ENCODE measurements at places on chromosomes 3 and 15.
A peak's percentile ranks its signal among the peaks of the same experiment; 100 is the strongest.

GRCh38 chr3:39638301-39638700 is 170.8 kb downstream of the MOBP start:
- no peak for DNase-seq

- DNase-seq, result no peak
Measured at GRCh38 chr15:60660290-60661051, 181.5 kb upstream of the ICE2 start.

DNA sequence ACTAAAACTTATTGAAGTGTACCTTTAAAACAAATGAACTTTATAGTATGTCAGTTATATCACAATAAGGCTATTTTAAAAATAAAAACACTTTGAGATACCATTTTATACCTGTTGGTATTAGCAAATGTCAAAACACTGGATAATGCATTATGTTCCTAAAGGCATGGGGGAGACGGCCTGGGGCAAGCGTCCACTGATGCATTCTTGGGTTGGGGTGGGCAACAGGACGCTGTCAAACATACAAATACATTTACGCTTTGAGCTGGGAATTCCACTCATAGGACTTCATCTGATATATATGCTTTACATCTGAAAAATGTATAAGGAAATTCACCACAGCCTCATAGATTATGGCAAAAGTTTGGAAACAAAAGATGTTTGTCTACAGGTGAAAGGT is 7.6 kb upstream of the GATA2 start:
- no peak for DNase-seq

DNA sequence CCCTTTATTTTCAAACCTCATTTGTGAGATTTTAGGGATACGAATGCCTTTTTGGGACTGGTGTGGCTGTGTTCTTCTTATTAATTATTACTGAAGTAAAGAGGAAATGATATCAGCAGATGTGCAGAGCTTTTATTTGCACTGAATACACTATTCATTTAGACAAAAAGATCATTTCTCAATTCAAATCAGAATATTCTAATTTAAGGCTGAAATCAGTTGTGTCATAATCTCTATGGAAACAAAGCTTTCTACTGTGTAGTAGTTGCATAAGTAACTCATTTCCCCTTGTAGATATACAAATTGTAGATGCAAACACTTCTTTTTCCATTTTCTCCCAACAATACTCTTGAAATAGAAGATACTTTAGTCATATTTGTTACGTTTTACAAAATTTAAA is 56.0 kb downstream of the PDE8A start:
- no peak for DNase-seq

- no peak for DNase-seq
Measured at GRCh38 chr3:124491875-124492274, 238.4 kb upstream of the UMPS start.

- DNase-seq, result peak; percentile 27
Measured at GRCh38 chr3:197501496-197501878, 54.3 kb downstream of the BDH1 start.

DNA sequence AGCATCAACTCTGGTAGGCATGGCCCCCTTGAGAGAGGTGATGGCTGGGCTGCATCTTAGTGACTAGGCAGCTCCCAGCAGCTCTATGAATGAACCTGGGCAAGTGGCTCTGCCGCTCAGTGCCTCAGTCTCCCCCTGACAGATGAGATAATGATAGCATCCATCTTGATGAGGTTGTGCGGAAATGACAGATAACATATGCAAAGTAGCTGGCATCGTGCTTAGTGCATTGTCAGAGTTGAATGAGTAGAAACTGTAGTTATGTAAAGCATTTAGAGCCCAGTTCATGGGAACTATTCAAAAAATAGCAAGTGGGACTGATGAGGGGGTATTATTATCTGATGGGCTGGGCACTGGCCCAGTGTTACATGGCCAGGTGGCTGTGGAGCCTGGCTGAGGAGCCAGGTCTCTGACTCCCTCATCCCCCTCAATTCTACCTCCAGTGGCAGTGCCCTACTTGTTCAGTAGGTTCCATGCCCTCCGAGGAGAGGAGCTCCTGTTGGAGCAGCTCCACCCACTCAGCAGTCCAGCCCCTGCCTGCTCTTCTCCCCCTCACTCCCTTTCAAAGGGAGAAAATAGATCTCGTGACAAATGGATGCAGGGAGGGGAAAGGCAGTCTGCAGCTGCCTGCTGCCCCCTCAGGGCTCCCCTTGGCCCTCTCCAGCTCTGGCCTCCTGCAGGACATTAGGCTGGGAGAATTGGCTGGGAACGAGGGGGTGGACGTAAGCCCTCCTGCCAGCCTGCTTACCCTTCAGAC is 6.6 kb downstream of the PRKCD start:
- no peak for DNase-seq

- DNase-seq, result no peak
Measured at GRCh38 chr15:72340366-72340765, 20.4 kb upstream of the CELF6 start.

DNA sequence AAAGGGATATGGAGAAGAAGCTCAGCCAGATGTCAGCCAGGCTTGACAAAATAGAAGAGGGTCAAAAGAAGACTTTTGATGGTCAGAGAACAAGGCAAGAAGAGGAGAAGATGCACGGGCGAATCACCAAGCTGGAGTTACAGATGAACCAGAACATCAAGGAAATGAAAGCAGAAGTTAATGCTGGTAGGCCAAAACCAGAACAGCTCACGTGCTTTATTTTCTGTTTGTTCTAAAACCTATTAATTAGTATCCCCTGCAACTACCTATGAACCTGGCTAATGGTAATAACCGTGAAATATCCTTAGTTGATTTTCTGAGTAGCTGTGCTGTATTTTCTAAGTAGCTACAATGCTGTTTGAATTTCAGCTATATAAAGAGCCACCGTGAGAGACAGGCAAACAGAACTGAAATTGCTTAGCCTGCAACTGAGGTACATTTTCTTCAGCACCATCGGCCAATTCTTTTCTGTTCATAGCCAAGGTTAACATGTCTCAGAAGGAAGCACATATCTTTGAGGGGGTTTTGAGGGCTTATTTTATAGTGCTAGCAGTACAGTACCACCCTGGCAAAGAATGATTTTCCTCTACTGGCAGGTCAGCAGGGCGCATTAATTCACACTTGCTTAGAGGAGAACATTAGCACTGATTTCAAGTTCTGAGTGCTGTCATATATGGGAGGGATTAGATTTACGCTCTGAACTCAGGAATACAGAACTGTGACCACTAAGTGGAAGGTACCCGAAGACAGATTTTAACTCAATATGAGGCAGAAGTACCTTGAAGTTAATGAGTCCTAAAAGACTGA is 78.9 kb downstream of the FAM81A start:
- DNase-seq, result no peak

GRCh38 chr3:177197041-177197726 is at the start of gene TBL1XR1:
TBL1XR1 (minus strand) TSS chr3:177197482; CDS start chr3:177064977, 132,505 bp downstream.
- DNase-seq, result peak; percentile 90

DNA sequence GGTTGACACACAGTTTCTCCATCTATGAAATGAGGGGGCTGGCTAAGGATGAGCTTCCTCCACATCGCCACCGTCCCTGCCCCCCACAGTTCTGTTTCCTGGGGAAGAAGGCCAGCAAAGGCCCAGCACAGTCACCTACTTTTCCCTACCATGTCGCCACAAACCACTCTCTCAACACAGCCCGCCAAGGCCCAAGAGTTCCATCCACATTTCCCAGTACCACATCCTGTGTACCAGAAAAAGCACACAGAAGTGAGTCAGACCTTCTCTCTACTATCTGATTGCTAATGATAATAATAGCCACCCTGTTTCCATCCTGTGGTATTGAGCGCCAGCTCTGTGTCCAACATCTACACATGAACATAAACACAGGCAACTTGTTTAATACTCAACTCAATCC is 30.3 kb upstream of the C15orf39 start:
- peak; percentile 61 for DNase-seq

DNA sequence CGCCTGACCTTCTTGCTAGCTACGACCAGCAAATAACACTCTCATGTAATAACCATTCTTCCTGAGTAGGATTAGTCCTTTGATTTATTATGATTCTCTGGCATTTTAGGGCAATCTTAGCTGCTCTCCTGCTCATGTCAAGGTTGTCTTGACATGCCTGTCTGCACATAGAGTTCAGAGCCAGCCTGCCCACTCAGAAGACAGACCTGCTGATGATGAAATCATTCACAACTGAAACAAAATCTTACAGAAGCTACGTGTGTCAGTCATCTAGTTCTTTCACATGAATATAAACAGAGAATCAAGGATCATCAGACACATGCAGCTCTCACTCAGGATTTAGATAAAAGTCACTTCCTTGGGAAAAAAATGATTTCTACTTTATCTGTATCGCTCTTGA is 173.6 kb upstream of the LYSMD4 start:
- DNase-seq, result no peak

- no peak for DNase-seq
Measured at GRCh38 chr15:25969886-25970285, 106.8 kb upstream of the ATP10A start.

DNA sequence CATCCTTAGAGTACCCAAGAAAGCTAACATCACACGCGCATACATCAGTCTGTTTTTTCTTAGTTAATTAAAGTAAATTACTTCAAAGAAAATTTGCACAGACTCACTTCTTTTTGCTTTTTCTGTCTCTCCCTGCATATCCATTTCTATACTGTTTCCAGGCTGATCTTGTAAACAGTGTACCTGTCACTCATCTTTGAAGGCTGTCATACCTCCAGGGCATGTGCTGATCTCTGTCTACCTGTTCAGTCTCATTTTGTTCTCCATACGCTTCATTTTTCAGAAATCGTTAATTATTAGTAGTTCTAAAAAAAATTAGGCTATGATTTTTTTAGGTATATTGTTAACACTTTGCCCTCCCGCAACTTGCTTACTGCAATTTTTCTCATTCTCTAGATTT is 313.9 kb upstream of the ROBO2 start:
- DNase-seq, result no peak

DNA sequence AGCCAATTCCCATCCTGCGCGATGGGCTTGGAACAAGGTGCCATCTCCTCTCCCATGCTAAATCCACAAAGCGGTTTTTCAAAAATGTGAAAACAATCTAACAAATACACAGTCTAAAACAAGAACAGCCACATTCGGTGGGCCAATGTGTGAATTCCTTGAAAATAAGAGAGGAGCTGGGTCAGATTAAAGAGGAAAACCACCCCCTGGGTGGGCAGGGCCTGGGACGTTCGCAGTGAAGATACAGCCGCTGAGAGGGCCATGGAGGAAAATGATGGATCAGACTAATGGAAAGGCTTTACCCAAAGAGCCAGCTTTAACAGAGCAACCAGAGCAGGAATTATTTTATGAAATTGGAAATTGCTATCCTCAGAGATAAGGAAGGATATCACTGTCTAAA is 27.4 kb downstream of the PRR20G start:
- DNase-seq, result no peak

- DNase-seq, result peak; percentile 70
Measured at GRCh38 chr3:33061782-33062181, 35.2 kb downstream of the GLB1 start.

- DNase-seq, result no peak
Measured at GRCh38 chr3:55518451-55518850, 31.3 kb upstream of the WNT5A start.

DNA sequence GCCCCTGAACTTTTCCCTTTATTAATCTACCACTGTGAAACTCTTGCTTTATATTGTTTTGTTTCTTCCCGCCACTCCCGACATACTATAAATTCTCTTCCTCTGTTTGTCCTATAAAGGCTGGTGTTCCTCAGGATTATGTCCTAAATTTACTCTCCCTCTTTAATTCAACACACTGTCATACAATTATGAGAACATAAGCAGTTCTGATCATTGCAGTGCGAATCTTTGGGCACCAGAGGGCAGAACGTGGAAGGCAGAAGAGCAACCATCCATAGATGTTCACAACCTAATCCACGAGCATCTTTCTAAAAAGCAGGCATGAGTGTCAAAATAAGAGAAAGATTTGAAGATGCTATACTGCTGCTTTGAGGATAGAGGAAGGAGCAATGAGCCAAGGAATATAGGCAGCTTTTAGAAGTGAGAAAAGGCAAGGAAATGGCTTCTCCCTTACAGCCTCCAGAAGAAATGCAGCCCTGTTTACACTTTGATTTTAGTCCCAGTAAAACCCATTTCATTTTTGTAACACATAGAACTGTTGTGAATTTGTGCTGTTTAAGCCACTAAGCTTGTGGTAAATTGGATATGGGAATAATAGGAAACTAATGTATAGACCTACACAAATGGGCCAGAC is 179.4 kb downstream of the GBE1 start:
- peak; percentile 34 for DNase-seq

DNA sequence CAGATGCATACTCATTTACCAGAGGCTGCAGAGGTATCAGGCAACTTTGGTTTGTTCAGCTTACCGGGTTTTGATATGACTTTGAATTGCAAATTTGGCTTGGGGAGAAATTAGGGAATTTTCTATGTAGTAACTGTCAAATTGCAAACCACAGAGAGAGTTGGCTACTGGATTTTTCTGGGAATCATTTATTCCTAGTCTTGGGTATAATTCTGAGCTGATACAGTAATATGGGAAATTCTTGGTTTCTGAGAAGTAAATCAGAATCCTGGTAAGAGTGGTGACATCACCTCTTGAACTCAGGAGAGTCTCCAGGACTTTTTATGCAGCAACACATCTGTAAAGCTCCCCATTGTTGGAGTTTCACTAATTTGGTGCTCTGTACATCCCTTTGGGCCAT is 39.0 kb downstream of the GAP43 start:
- no peak for DNase-seq

- DNase-seq, result no peak
Measured at GRCh38 chr3:80227216-80227615, 459.4 kb upstream of the ROBO1 start.

All from activated CD8-positive, alpha-beta T cell treated with anti-CD3 and anti-CD28 coated beads for 36 hours (primary cell).